ENCODE measurements at places on chromosomes 3 and 15.

GRCh38 chr3:141266797-141267555 lies 35.4 kb downstream of the PXYLP1 start:
- DNase-seq = no peak

- no peak for DNase-seq
Observed at GRCh38 chr15:69592954-69593353, 140.3 kb downstream of the RPLP1 start.

- DNase-seq = no peak
Observed at GRCh38 chr3:115713284-115713683, 90.0 kb downstream of the GAP43 start.

DNA sequence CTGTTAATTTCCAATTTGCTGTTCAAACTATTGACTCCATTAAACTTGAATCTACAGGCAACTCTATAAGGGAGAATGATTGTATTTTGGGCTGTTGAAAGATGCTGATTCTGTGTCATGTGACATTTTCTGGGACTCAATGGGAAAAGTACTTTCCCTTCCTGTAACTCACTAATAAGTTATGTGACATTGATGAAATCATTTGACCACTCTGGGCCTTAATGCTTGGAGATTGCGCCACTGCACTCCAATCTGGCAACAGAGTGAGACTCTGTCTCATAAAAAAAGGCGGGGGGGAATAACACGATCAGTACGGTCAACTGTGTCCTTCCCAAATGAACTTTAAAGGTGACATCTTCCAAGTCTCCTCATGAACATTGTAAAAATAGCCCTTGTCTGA lies 215.2 kb upstream of the SGO1 start:
- DNase-seq = no peak

- no peak for DNase-seq
Observed at GRCh38 chr15:94375997-94376396, 144.6 kb downstream of the MCTP2 start.

DNA sequence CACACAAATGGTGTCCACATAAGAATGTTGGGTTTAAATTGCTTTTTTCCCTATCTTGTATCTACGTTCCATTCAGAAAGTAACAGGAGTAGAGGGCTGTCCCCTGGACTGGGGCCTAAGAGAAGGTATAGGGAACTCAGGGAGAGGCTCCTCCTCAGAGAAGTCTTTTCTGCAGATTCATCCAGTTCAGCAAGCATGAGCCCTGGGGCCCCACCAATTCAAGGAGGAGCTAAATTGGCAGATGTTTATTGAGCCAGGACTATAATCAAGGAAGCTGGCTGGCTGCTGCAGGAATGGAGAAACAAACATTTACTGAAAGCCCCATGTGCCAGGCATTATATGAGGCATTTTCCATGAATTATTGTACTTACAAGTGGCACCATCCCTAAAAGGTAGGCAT lies 22.1 kb upstream of the LARS2 start:
- no peak for DNase-seq

DNA sequence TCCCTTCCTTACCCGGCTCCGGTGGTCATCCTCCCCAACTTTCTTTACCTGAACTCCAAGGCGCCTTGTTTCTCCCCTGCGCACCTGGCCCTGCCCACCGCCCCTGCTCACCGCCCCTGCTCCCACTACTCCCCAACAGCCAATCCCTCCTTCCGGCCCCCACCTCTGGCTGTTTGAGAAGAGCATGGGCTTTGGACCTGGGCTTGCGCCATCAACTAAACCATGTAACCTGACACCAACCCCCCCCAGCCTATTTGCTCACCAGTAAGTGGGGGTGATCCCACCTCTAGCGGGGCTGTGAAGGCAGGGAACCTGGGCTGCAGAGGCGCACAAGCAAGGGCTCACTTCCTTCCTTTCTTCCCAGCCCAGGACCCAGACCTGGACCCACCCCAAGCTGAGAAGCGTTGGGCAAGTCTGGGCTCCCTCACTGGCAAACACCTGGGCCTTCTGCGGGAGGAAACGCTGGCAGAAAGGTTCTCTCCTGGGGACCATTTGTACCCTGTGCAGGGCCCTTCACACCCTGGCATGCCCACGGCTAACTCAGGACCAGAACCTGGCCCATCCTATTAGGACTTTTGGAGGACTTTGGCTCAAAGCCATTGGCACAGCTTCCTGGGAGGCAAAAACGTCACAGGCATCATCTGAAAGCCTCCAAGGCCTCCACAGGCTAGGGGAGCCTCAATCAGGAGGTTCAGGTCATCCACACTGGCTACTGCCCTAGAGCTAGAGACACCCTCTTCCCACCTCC lies at the start of gene PLXNB1:
Gene PLXNB1, minus strand, starts transcription at position 127 of the 748 bp plus-strand sequence. CDS start 5,475 bp downstream, outside the sequence.
- DNase-seq = no peak

DNA sequence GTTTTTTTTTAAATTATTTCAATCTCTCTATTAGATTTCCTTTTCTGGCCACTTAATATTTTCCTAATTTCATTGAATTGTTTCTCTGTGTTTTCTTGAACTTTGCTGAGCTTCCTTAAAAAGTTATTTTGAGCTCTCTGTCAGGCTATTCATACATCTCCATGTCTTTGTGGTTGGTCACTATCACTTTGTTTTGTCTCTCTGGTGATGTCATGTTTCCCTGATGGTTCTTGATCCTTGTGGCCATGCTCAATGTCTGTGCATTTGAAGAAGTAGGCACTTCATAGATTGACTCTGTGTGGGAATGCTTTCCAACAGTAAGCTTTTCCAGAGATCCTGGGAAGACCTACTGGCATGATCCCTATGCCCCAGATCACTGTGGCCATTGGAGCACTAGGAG lies 18.6 kb downstream of the CD200R1 start:
- no peak for DNase-seq

DNA sequence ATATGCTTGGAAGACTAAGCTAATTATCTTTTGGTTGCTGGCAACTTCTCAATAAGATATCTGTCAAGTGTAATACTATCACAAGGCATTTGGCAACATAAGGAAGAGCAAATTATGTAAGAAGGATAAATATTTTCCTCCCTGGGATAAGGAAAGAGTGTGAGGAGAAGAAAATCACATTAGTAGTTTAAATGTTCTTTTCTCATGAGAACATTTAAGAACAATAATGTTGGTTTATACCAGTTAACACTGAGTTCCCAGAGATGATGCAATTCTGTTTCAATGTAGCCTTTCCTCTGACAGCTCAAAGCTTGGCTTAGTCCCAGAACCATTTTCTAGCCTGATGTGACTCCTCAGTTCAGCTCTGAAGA lies 66.1 kb upstream of the NPHP3 start:
- no peak for DNase-seq

- no peak for DNase-seq
Observed at GRCh38 chr3:187629711-187630110, 40.5 kb downstream of the SST start.

GRCh38 chr15:71316911-71317310 lies 201.6 kb downstream of the THSD4 start:
- DNase-seq = no peak

- no peak for DNase-seq
Observed at GRCh38 chr15:44038755-44039191, 156.3 kb downstream of the FRMD5 start.

GRCh38 chr3:149512073-149512782 lies 37.7 kb downstream of the TM4SF4 start:
- no peak for DNase-seq

GRCh38 chr3:146222204-146223046 lies 28.5 kb downstream of the PLSCR4 start:
- no peak for DNase-seq

DNA sequence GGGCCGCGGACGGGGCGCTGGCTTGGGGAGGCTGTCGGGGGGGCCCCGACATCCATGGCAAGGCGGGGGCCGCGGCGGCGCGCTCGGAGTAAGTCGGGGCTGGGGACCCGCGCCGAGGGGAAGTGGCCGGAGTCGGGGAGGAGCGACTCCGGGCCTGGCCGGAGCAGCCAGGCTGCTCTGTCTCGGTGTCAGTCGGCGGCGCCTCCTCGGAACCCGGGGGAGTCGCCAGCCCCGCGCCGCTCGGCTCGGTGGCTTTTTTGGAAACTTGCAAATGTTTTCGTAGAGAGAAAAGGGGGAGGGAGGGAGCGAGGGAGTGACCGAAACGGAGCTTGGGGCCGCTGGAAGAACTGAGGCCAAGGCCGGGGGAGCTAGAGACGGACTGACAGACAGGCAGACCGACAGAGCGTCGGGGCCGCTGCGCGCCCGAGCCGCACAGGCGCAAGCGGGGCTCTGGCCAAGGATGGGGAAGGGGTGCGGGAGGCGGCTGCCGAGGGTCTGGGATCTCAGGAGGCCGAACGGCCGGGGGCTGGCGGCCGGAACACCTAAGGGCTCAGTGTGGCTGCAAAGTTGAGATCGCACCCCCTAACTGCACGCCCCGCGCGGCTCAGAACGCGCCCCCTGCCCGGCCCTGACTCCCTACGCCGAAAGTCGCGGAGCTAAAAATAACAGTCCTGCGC lies 5.0 kb downstream of the PTH1R start:
- DNase-seq = no peak

DNA sequence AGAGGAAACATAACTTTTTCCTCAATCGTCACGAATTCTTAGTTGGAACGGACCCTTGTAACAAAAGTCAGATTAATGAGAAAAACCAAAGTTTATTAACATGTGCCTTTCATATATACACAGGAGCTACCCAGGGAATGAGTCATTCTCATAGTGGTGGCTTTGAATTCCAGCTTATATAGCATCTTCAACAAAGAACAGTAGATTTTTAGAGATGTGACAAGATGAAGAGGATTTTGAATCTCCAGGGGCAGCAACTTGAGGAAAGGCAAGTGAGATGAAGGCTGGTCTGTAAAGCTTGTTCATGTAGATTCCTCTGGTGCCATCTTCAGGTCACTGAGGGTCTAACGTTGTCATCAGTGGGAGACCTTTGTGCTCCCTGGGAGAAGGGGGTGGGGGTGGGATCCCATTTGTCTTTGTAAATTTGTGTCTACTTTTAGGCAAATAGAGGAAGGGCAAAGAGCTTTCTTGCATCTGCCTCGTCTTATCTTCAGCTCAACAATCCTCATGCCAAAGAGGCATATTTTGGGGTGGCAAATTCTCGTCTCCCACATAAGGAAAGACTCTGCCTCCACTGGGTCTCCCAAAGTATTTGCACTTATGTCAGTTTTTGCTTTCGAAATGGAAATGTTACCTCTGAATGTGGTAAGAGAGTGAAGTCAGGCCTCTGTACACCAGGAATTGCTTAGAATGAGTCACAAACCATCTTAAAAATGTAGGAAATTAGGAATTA lies 29.5 kb downstream of the CLEC3B start:
- DNase-seq = no peak

GRCh38 chr3:74314696-74315095 lies 299.8 kb downstream of the CNTN3 start:
- DNase-seq = no peak

GRCh38 chr3:115162759-115163158 lies 15.7 kb upstream of the ZBTB20 start:
- DNase-seq = no peak

- DNase-seq = peak; percentile 22
Observed at GRCh38 chr3:143970773-143971358, 757 bp upstream of the DIPK2A start.

DNA sequence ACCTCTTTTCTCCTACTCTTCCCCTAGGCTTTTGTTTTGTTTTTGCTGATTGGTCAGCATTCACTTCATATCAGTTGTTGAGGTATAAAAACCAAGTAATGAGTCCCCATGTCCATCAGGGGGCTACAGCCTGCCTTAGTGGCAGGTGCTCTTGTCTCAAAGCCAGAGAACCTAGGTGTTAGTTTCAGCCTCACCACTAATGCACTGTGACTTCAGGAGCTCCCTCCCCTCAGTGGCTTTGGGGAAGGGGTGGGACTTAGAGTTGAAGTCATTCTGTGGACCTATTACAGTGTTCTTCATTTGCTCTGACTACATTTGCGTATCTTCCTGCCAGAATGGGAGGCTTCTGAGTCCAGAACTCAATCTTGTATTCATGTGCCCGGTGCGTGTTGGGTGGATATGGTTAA lies 41.6 kb downstream of the NR2C2 start:
- no peak for DNase-seq

DNA sequence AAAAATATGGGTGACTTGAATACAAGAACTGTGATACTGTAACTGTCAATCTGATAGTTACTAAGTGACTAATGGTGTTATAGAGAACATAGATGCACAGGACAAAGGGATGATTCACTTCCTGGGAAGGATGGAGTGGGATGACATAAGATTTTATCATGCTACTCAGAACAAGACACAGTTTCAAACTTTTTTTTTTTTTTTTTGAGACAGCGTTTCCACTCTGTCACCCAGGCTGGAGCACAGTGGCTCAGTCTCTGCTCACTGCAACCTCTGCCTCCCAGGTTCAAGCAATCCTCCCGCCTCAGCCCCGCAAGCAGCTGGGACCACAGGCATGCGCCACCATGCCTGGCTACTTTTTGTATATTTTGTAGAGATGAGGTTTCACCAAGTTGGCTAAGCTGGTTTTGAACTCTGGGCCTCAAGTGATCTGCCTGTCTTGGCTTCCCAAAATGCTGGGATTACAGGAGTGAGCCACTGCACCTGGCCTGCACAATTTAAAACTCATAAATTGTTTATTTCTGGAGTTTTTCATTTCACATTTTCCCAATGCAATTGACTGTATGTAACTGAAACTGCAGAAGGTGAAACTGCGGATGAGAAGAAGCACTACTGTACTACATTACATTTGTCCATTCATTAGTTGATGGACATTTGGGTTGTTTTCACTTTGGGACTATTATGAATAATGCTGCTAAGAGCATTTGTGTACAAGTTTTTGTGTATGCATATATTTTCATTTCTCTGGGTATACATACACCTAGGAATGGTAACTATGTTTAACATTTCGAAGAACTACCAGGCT lies 40.6 kb downstream of the ADIPOQ start:
- DNase-seq = peak; percentile 27

- DNase-seq = no peak
Observed at GRCh38 chr3:188133646-188134045, 20.3 kb upstream of the LPP start.

DNA sequence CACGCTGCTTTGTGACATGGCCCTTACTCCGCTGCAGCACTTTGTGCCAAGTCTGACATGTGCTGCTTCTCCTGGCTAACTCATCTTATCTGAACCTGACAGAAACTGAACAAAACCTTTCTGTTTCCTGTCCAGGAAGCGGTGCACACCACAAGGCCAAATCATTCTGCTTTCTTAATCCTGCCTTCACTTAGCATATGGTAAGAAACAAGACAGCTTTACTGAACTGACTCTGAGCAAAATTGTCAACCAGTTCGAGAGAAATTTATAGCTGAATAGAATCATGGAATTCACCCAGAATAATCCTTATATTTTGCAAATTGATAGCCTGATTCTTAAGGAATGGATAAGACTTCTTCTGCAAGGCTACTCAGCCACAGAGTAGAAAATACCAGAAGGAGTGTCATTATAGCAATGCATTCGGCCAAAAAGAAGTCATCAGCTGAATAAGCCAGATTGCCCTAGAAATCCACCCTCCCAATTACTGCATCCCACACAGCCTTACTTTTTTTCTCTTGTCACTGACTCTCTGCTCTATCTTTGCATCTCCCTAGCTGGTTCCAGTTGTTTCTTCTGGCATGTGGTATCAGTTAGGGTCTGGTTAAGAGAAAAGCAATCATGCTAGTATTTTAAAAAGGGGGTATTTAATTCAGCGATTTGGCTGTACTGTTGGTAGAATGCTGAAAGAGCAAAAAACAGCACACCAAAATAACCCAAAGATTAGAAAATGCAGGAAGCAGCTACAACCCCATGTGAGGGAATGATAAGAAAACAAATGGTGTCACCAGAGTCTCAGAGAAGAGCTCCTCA lies 41.6 kb upstream of the STRIT1 start:
- DNase-seq = no peak

GRCh38 chr3:56122911-56123310 lies 345.4 kb downstream of the ERC2 start:
- DNase-seq = no peak

Data from stimulated activated CD4-positive, alpha-beta T cell treated with anti-CD3 and anti-CD28 coated beads, TNF-alpha, amount 100 ng/mL, for 24 hours (primary cell).